ENCODE measurements at places on chromosomes 6 and 20. TPM values are rescaled to one million over a fixed set of nuclear protein-coding genes. Genes with fewer than 3 reads are reported as not detected.

The OR2H2 gene
- total RNA-seq, result not detected

The TRIM40 gene
- total RNA-seq, result not detected

The FAM83B gene
- total RNA-seq, result 0.07 TPM

The ZKSCAN4 gene
- total RNA-seq, result 2.3 TPM

DNA sequence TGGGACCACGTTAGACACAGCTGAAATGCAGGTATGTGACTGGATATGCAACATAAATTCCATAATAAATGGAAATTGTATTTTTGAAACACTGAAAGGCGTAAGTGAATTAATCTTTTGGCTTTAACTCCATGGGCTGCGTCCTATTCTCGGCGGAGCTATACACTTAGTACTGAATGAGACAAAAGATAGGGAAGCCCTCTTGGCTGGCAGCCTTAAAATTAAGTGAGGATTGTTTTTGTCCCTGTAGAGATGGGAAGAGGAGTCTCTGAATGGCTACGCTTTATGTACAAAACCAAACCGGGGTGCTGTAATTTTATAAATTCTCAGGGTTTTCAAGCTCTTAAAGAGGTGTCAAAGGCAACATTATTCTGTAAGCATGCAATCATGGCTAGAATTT lies 429.8 kb downstream of the QKI start:
- DNase-seq, result no peak

DNA sequence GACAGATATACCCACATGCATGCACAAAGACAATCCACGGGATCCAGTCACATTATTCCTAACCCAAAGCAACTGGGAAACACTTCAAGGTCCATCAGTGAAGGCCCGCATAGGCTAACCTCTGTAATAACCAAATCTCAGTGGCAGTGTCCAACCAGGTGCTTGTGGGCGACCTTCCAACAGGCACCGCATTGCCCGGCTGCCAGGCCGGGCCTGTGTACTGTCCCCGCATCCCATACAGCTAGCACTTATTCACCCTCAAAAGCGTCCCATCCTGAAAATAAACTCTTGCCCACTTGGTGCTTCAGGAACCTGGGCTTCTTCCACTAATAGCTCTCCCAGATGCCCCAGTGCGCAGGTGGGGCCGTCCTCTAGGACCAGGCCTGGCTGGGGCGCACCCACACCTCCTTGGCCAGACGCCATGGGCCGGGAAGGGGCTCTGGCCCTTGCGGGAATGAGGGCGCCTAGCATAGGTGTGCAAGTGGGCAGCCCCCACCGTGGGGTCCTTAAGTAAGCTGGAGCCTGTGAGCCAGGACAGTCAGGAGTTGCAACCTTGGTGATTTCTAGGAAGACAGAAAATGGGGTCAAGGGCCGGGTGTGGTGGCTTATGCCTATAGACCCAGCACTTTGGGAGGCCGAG lies 1.1 kb upstream of the ENTPD6 start:
- DNase-seq, result no peak

All from PC-3 (cell line).